ENCODE measurements at places on chromosomes 3 and 15. TPM values are rescaled to one million over a fixed set of nuclear protein-coding genes. Genes with fewer than 3 reads are reported as not detected.

DLL4 gene
- 13.6 TPM for total RNA-seq

DNA sequence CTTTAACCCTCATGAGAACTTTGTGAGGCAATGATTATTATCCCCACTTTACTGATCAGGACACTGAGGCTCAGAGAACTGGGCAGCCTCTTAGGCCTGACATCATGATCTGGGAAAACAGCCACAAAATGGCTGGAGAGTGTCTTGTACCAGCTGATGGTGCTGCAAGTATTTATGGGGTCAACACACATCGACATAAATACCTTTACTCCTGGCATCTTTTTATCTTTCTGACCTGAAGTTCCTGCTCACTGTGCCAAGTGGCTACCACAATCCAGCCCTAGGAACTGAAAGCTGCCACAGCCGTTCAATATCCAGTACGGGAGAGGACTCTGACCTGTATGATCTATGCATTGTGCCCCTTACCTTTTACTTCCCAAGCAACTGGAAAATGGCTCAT is 29.2 kb upstream of the MUC13 start:
- no peak overlapping the region for H3K27ac ChIP-seq
- no peak overlapping the region for H3K4me3 ChIP-seq
- H3K27me3 ChIP-seq: no peaks in the 10 kb centered on the region
- H3K4me1 ChIP-seq: peaks cover 6% of the 10 kb centered on the region
- DNase-seq: no peak

PPIB gene
- total RNA-seq: 497 TPM

GRCh38 chr15:26658290-26658689 is 114.6 kb downstream of the GABRB3 start:
- DNase-seq: no peak
- H3K4me1 ChIP-seq: no peaks in the 10 kb centered on the region
- no peak overlapping the region for H3K27ac ChIP-seq
- H3K36me3 ChIP-seq: no peaks in the 10 kb centered on the region

DNA sequence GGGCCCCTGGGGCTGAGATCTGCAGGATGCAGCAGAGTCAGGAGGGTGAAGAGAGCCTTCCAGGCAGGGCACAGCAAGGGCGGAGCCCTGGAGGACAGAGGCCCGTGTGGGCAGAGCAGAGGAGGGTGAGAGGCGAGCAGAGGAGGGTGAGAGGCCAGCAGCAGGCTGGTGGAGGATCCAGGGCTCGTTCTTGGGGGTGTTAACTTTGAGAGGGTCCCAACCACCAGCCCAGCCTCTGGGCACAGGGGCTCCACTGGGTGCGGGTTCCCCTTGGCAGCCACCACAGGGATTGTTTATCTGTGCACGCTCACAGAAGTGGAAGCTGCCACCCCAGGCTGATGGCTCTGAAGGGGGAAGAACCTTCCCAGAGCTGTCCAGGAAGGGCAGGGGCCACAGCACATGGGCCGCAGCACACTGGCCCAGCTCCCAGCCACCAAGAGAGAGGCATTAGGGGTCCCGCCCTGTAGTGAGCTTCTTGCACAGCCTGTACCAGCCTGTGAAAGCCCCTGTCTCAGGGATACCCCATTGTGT is 9.3 kb upstream of the PLXND1 start:
- no peaks in the 10 kb centered on the region for H3K36me3 ChIP-seq
- H3K4me1 ChIP-seq: peaks cover 68% of the 10 kb centered on the region
- H3K4me3 ChIP-seq: no peak overlapping the region
- no peaks in the 10 kb centered on the region for H3K27me3 ChIP-seq
